ENCODE measurements at places on chromosomes 13 and 19.

- no peak for DNase-seq
These were observed 23.9 kb downstream of the EDNRB start for GRCh38 chr13:77894743-77895142.

GRCh38 chr13:94656176-94656575 is 54.5 kb downstream of the GPR180 start:
- DNase-seq: no peak

GRCh38 chr19:10003271-10003670 is 7.0 kb downstream of the COL5A3 start:
- no peak for DNase-seq

- DNase-seq: no peak
These were observed 160.0 kb downstream of the RBM26 start for GRCh38 chr13:79245937-79246577.

DNA sequence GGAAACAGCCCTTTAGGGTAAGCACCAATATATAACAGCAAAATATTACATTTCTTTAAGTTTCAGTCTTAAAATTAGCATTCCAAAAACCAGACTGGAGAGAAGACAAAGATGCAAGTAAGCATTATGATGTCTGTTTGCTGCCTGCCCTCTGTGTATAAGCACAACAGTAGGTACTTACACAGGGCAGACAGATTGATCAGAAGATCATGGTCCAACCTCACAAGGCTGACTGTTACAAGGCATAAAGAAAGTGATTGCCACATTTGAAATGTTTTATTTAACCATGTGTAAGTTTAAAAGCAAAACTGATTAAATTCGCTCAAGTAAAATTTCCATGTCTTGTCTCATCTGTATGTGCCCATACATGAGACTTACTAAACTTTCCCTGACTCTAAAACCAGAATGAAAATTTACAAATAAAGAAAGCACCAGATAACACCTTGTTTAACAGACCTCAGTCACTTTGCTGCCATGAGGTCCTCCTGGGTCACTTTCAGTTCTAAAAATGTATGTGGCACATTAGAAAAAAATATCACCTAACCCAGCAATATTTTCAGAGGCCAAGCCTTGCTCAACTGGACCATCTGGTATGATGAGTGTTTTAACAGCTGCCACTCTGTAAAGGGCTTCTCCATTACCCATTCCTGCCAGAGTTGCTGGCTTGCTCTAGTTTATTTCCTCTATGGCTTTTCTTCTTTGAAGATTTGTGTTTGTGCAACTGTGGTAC is 297.0 kb downstream of the RBM26 start:
- DNase-seq: no peak

DNA sequence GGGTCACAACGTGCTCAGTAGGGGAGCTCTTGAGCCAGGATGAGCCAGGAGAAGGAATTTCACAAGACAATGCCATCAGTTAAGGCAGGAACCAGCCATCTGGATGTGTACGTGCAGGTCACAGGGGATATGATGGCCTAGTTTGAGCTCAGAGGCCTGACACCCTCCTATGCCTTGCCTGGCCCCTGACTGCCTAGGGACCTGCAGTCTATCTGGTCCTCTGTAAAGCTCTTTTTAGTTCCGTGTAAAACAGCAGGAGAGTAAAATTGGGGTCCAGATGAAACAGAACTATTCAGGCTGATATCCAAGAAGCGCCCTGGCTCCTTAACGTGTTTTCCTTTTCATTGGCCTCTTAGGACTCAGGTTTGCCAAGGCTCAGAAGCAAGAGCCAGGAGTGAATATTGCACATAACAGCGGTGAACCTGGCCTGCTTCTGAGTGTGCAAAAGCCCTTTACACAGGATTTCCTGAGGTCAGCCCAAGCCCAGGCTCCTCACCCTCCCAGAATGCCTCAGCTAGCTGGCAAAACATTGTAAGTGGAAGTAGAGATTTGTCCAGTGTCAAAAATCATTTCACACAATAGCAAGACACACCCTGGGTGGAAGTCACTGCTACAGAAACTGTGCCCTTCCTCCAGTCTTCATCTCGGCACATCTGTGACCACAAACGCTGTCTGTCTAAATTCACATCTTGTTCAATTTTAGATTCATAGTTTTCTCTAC is 777.2 kb downstream of the UQCRFS1 start:
- no peak for DNase-seq

- DNase-seq: no peak
These were observed 1.3 kb upstream of the B3GLCT start for GRCh38 chr13:31198519-31198918.

- no peak for DNase-seq
These were observed 20.6 kb upstream of the OLFM2 start for GRCh38 chr19:9956956-9957355.

GRCh38 chr19:17264641-17264979 is at the start of gene USHBP1:
USHBP1 (minus strand) TSS chr19:17264745; CDS start chr19:17264299, 446 bp downstream.
- DNase-seq: no peak

DNA sequence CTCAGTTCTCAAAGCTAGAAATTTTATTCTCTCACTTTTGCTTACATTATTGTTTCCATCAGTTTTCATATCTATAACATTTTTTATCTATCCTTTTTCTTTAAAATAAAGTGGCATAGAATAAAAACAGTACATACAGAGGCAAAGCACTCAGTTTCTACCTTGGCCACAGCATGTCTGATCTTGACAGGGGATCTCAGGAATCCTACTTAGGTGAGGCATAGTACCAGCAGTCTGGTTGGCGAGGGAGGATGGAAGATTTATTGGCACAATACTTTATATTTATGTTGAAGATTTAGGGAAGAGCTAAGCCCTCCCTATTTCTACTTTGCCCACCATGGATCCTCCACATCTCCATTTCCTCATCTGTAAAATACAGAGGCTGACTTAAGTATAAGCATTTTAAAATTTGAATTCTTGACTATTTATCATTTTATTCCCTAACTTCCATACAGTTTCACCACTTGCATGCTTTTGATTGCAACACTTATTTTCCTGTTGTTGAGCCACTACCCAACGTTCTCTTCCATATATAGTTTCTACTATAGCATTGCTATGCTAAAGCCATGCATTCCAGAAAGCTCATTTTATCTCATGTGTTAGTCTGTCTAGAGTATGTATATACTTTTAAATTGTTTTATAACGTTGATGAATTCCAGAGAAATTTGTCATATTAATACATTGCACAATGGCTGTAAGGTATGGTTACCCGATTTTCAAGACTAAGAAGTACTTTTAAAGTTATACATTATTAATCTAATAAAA is 506.7 kb downstream of the KCTD12 start:
- DNase-seq: no peak

- DNase-seq: no peak
These were observed 71.0 kb downstream of the SIPA1L3 start for GRCh38 chr19:37977992-37978391.

- no peak for DNase-seq
These were observed 223.0 kb downstream of the TSHZ3 start for GRCh38 chr19:31126236-31126635.

GRCh38 chr19:33147538-33147937 is 15.6 kb downstream of the WDR88 start:
- no peak for DNase-seq

Measured in stimulated activated CD4-positive, alpha-beta T cell treated with anti-CD3 and anti-CD28 coated beads, Interleukin-4, amount 100 ng/mL, for 48 hours (primary cell).